ENCODE measurements at places on chromosomes 2 and 18. TPM values are rescaled to one million over a fixed set of nuclear protein-coding genes. Genes with fewer than 3 reads are reported as not detected.

GRCh38 chr2:68043695-68044094 lies 19.1 kb downstream of the C1D start:
- H3K4me1 ChIP-seq = peaks cover 15% of the 10 kb centered on the region
- no peaks in the 10 kb centered on the region for H3K27me3 ChIP-seq
- no peak for DNase-seq
- H3K4me3 ChIP-seq = no peak overlapping the region
- no peak overlapping the region for H3K27ac ChIP-seq

The FAM210A gene
- total RNA-seq = 32.8 TPM

DNA sequence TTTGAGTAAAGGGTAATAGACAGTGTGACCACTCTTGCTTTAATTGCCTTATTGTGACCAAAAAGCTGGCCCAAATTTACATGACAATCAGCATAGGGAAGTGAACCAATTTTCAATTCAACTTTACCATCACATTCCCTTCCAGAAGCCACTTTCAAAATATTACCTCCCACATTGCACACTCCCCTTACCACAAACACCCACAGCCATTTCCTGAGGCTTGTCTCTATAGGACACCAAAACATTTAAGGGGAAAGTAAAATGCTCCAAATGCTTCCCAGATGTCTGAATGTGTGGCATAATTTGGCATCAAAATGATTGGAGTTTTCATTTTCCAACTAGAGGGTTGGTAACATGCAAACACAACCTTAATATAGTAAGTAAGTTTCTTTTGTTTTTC lies 616.1 kb downstream of the SLC4A3 start:
- H3K36me3 ChIP-seq = no peaks in the 10 kb centered on the region
- H3K4me3 ChIP-seq = no peak overlapping the region
- no peaks in the 10 kb centered on the region for H3K4me1 ChIP-seq
- no peak for DNase-seq

- peak; percentile 64 for DNase-seq
- H3K27me3 ChIP-seq = no peaks in the 10 kb centered on the region
Observed at GRCh38 chr2:207328944-207329386, 163.2 kb upstream of the KLF7 start.

DNA sequence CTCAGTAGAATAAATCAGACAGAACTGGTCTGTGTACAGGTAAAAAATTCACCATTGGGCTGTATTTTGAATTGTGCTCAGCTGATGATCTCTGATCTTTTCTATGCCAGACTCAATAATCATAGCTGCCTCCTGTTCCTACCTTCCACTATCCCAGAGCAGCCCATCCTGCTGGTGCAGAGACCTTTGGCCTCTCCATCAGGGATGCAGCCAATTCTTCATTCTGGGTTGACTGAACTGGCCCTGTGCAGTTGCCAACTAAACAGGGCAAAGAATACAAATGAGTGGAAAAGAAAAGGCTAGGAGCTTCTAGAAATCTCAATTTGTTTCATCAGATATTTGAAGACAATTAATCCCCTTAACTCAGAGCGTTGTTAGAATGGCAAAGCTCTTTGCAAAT lies 1781.3 kb upstream of the CELF4 start:
- DNase-seq = no peak
- no peaks in the 10 kb centered on the region for H3K27me3 ChIP-seq
- no peaks in the 10 kb centered on the region for H3K4me1 ChIP-seq
- no peak overlapping the region for H3K27ac ChIP-seq

Data from Karpas-422 (cell line).